ENCODE measurements at places on chromosomes 1 and 21.

GRCh38 chr1:182196897-182197870 is 135.7 kb upstream of the ZNF648 start:
- no peak for DNase-seq

DNA sequence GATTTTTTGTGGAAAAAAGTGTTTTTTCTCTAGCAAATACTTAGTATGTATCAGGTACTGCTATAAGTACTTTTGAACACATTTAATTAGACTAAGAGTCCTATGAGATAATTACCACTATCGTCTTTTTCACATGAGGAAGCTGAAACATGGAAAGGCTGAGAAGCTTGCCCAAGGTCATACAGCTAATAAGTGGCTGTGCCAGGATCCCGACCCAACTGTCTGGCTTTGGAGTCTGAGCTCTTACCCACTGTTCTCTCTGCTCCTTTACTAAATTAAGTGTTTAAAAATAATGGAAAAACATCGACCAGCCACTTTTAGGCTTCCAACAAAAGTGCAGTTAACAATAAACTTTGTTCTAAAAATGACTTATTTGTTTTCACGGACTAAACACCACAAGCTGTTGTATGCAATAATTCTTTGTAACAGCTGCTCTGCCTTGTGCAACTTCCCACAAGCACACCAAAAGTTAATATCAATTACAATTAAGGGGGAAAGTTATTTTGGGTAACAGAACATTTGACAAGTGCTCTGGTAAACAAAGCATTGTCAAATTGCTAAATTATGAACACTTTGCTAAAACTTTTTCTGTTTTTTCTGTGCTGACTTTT is 75.7 kb downstream of the CRB1 start:
- DNase-seq: no peak

- DNase-seq: no peak
Measured at GRCh38 chr21:14968029-14968428, 96.8 kb downstream of the NRIP1 start.

- DNase-seq: no peak
Measured at GRCh38 chr1:112021263-112021662, 31.8 kb upstream of the KCND3 start.
